ENCODE measurements at places on chromosomes 2 and 18. TPM values are rescaled to one million over a fixed set of nuclear protein-coding genes. Genes with fewer than 3 reads are reported as not detected.
A peak's percentile ranks its signal among the peaks of the same experiment; 100 is the strongest.

Gene RAD51AP2
- 0.69 TPM for total RNA-seq

DNA sequence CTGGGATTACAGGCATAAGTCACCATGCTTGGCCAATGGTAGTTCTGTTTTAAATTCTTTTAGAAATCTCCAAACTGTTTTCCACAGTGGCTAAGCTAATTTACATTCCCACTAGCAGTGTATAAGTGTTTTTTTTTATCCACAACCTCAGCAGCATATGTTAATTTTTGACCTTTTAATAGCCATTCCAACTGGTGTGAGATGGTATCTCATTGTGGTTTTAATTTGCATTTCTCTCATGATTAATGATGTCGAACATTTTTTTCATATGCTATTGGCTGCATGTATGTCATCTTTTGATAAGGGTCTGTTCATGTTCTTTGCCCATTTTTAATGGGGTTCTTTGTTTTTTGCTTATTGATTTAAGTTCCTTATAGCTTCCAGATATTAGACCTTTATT is 20.0 kb downstream of the MOCOS start:
- DNase-seq: no peak

Gene SKOR2
- 0.55 TPM for total RNA-seq

- no peak for DNase-seq
Observed at GRCh38 chr18:23897291-23897690, 117.3 kb upstream of the TTC39C start.

GRCh38 chr18:7038330-7038851 is 79.2 kb downstream of the LAMA1 start:
- DNase-seq: peak; percentile 33

DNA sequence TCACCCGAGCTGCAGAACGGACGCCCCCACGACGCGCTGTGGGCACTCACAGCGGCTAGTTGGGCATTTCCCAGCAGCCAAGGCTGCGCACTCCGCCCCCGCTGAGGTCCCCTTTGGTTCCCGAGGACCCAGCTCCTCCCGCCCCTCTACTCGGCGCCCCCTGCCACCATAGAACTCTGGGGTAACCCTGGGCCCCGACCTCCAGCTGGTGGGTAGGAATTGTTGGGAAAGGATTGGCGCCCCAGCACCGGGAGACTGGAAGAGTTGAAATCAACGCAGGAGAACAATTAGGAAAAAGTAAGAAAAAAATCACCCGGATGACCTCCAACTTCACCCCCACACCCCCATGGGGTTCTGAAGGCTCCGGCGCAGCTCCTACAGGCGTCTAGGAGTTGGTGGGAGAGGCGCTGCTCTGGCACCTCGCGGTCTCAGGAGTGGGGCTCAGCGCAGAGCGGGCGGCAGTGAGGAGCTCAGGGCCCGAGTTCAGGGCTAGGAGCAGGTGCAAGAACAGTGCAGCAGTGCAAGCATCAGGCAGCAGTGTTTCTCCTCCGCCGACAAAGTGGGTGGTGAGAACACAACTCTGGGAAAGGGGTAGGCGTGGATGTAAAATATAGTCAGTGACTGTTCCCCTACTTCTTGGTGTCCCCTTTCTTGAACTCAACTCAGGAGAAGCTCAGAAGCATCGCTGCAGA is 14.0 kb downstream of the POU3F3 start:
- no peak for DNase-seq
